ENCODE measurements at places on chromosomes 2 and 18.
A peak's percentile ranks its signal among the peaks of the same experiment; 100 is the strongest.

DNA sequence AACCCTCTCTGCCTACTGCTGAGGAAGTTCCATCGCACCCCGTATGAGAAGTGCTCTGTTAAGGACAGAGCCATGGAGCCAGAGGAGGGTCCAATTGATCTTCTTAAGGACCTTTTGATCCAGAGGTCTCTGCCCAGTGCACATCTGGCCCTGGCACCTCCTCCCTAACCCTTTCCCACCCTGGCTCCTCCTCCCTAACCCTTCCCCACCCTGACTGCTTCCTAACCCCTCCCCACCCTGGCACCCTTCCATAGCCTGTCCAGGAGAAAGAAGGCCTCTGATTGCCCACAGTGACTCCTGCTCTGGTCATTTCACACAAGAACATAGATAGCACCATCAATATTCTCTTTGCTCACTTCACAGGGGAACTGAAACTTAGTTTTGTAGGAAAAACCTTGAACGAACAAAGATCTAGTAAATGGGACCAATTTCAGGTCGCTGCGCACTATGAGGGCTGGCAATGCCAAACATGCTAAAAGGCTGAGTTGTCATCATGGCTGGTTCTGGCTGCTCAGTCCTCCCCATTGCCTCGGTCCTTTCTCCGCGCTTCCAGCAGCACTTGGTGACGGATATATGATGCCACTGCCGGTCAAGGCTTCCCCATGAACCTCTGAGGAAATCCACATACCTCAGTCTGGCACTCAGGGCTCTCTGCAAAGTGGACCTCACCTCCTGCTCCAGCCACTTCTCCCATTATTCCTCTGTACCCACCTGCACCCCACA lies 49.2 kb downstream of the PKDCC start:
- DNase-seq = no peak

DNA sequence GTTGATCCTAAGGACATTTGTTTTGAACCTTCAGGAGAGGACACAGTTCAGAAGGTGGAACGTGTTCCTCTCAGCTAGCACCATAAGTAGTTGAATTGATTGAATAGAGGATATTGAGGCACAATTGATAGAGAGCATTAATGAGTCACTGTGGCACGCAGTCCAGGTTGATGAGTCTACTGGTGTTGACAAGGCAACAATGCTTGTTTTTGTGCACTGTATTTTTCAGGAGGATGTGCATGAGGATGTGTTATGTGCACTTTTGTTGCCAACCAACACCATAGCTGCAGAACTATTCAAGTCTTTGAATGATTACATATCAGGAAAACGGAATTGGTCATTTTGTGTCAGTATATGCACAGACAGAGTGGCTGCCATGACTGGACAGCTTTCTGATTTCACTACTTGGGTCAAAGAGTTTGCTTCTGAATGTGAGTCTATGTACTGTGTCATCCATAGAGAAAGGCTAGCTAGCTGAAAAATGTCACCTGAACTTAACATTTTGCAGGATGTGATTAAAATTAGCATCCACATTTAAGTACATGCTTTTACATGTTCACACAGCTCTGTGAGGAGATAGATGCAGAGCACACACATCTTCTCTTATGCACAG lies 140.1 kb upstream of the B3GNT2 start:
- DNase-seq = no peak

DNA sequence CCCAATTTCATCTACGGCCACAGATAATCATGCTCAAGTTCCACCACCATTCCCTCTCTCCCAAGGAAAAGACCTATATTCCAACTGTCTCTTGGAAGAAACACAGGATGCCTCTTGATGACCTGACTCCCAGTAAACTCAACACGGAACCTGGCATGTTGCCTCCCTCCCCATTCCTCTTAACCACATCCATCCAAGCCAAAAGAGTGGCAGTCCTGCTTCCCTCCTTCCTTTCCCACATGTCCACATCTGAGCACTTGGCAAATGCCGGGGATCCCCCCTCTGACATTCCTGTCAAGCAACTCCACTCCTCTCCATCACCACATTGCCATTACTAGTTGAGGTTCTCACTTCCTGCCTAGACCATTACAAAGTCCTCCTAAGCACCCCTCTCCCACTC lies 49.4 kb downstream of the PID1 start:
- no peak for DNase-seq

DNA sequence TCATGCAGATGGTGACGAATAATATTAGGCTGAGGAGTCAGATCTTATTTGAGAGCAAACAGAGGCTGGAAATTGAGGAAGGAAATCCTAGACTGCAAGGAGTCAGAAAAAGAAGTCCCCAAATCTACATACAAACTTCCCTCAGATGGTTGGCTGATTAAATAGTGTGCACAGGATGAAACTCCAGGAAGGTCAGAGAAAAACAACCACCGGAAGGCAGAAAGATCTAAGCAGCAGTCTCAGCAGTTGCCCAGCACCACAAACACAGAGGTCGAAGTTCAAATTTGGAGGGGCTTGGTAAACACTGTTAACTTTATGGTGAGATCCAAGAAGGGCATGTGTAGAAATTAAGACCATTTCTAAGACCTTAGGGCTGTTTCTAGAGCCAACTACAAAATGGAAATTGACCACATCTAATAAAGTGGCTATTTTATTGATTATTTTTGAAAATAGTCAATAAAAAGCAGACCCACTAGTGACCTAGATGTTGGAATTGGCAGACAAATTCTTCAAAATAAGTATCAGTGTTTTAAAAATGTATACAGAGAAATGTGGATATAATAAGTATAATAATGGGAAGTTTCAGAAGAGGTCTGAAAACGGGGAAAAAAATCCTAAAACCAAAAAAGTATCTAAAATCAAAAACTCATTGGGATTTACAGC lies 134.8 kb downstream of the GALNT1 start:
- no peak for DNase-seq

GRCh38 chr2:8753609-8754008 lies 71.8 kb downstream of the ID2 start:
- peak; percentile 19 for DNase-seq

Measured in tongue (tissue), 3 donors.